ENCODE measurements at places on chromosomes 1 and 21. TPM values are rescaled to one million over a fixed set of nuclear protein-coding genes. Genes with fewer than 3 reads are reported as not detected.

DNA sequence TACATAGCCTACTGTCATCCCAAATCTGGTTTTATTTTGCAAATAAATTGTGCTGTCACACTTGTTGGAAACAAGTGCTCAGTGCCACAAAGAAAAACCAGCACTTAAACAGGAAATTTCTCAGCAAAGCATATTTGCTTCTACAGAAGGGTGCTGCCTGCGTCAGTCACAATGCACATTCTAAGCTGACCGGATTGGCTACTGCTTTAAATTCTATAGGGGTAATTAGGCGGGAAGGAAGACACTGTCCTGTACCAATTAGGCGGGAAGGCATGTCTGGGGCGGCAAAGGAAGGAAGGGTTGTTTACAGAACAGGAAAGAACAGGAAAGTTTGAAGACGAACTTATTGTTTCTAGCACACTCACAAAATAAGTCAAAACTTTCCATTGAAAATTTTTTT, 2.8 kb downstream of the IFI16 start:
- DNase-seq, result peak; percentile 67

- no peak for DNase-seq
Measured at GRCh38 chr1:165047994-165048393, 308.5 kb downstream of the LMX1A start.

EXO1 gene
- total RNA-seq, result 2.5 TPM

RNF220 gene
- total RNA-seq, result 110 TPM

DNA sequence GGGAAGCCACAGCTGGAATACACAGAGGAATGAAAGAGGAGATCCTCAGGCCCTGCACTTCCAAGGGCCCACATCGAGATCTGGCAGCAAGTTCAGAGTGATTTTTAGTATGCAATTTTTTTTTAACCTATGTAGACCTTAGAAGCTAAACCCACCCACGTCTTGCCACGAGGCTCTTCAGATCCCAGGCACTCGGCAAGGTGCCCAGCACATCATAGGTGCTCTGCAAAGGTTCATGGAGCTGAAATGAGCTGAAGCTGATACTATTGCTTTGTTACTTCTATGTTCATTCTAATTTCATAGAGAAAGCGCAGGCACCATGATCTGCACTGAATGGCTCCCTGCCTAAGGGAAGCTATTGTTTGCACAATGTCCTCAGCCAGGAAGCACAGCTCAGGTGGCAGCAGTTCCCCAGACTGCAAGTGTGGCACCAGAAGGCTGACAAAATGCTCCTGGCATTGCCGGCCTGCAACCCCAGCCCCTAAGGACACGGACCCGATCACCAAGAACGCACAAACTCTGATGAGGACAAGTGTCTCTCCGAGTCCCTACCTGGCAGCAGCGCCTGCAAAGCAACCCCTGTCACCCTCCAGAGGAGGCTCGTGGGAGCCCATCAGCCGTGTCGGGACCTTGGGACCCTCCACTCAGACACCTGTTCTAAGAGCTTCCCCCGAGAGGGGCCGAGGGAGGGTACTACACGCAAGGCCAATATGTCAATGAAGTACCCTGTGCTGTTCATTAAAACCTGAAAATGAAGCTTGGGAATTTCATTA, 264.2 kb downstream of the NPHP4 start:
- DNase-seq, result no peak

GRCh38 chr21:21045518-21045917, 47.3 kb downstream of the NCAM2 start:
- no peak for DNase-seq

GRCh38 chr1:245679821-245680780, 525.3 kb downstream of the KIF26B start:
- no peak for DNase-seq

- no peak for DNase-seq
Measured at GRCh38 chr1:198873696-198874230, 234.9 kb downstream of the PTPRC start.
